ENCODE measurements at places on chromosomes 4 and X.
A peak's percentile ranks its signal among the peaks of the same experiment; 100 is the strongest.

GRCh38 chr4:40552536-40552935, 77.1 kb downstream of the RBM47 start:
- no peak overlapping the region for H3K27ac ChIP-seq
- no peaks in the 10 kb centered on the region for H3K27me3 ChIP-seq
- no peaks in the 10 kb centered on the region for H3K36me3 ChIP-seq
- no peaks in the 10 kb centered on the region for H3K4me1 ChIP-seq
- H3K4me3 ChIP-seq = no peak overlapping the region
- DNase-seq = no peak

DNA sequence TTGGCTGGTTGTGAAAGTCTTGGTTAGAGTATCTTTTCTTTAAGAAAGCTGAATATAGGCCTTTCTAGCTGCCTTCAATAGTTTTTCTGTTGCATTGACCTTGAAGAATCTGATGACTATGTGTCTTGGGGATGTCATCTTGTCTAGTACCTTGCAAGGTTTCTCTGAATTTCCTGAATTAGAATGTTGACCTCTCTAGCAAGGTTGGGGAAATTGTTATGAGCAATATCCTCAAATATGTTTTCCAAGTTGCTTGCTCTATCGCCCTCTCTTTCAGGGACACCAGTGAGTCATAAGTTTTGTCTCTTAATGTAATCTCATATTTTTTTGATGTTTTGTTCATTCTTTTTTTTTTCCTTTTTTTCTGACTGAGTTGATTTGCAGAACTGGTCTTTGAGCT, 194.7 kb downstream of the RAB28 start:
- H3K27ac ChIP-seq = no peak overlapping the region
- no peaks in the 10 kb centered on the region for H3K27me3 ChIP-seq
- no peak overlapping the region for H3K4me3 ChIP-seq
- no peak for DNase-seq
- H3K4me1 ChIP-seq = no peaks in the 10 kb centered on the region
- no peaks in the 10 kb centered on the region for H3K36me3 ChIP-seq

GRCh38 chrX:19774905-19775304, 112.5 kb downstream of the SH3KBP1 start:
- no peak overlapping the region for H3K4me3 ChIP-seq
- DNase-seq = no peak
- no peaks in the 10 kb centered on the region for H3K4me1 ChIP-seq
- no peaks in the 10 kb centered on the region for H3K36me3 ChIP-seq
- no peak overlapping the region for H3K27ac ChIP-seq

GRCh38 chrX:19606902-19607301, 91.6 kb upstream of the MAP3K15 start:
- H3K4me3 ChIP-seq = no peak overlapping the region
- no peak for DNase-seq
- H3K27ac ChIP-seq = no peak overlapping the region
- H3K27me3 ChIP-seq = no peaks in the 10 kb centered on the region
- no peaks in the 10 kb centered on the region for H3K36me3 ChIP-seq

GRCh38 chr4:2194496-2194895, 47.4 kb downstream of the HAUS3 start:
- no peaks in the 10 kb centered on the region for H3K4me1 ChIP-seq
- no peak overlapping the region for H3K4me3 ChIP-seq
- H3K27ac ChIP-seq = no peak overlapping the region
- no peaks in the 10 kb centered on the region for H3K27me3 ChIP-seq

DNA sequence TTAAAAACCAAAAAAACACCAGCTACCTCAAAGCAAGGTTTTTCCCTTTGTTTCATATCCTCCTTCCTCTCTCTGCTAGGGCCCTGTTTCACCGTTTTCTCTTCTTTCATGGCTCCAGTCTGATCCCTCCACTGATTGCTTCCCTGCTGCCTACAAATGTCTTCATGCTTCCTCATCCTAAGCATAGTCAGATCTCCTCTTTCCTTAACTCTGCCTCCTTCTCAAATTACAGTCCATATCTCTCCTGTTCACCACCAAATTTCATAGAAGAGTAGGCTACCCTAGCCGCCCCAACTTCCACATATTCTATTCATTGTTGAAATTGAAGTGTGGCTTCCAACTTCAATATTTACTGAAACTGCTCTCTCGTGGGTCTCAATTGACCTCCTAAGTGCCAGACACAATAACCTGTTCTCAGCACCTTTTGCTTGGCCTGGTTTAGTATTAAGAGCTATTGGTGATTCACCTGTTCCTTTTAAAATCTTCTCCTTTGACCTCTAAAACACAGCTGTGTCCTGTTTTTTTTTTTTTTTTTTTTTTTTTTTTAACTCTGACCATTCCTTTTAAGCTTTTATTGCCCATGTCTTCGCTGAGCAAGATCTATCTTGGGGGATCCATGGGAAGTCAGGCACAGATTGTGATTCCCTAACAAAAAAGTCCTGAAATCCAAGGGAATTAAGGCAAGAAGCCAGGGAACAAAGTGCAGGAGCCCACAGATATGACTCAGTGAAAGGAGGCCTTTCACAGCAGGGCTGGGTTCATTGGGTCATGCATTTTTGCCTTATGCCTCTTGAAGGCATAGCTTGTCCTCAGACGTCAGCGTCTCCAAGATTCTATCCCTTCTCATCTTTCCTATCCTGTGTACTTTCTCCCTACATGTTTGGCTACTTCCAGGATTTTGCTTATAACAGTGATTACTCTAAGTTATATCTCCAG, 85.4 kb downstream of the RPS3A start:
- H3K27me3 ChIP-seq = no peaks in the 10 kb centered on the region
- DNase-seq = no peak
- H3K4me3 ChIP-seq = no peak overlapping the region
- H3K36me3 ChIP-seq = peaks cover 3% of the 10 kb centered on the region
- H3K27ac ChIP-seq = no peak overlapping the region

GRCh38 chr4:141705048-141705746, 68.8 kb downstream of the IL15 start:
- no peak for DNase-seq
- no peak overlapping the region for H3K4me3 ChIP-seq
- H3K27me3 ChIP-seq = no peaks in the 10 kb centered on the region
- no peaks in the 10 kb centered on the region for H3K4me1 ChIP-seq

DNA sequence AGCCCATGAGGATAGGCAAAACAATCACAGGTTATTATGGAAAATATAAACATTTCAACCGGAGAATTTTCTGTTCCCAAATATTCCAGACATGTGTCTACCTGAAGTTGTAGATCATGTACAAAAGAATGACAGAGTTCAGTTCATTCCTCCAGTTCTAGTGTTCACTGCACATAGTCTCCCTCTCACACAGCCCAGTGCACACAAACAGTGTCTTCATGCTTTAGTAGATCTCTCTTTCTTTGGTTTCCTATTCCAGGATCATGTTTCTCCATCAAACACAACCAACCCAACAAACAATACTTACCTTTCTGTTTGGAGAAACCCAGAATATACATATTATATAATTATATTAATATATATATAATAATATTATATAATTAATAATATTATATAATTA, 671.9 kb downstream of the TRIML1 start:
- DNase-seq = no peak
- no peak overlapping the region for H3K4me3 ChIP-seq
- no peaks in the 10 kb centered on the region for H3K36me3 ChIP-seq
- no peak overlapping the region for H3K27ac ChIP-seq
- no peaks in the 10 kb centered on the region for H3K4me1 ChIP-seq
- H3K27me3 ChIP-seq = no peaks in the 10 kb centered on the region

GRCh38 chrX:129693354-129693753, 38.6 kb upstream of the APLN start:
- H3K27ac ChIP-seq = no peak overlapping the region
- DNase-seq = no peak
- no peaks in the 10 kb centered on the region for H3K36me3 ChIP-seq
- H3K4me3 ChIP-seq = no peak overlapping the region

DNA sequence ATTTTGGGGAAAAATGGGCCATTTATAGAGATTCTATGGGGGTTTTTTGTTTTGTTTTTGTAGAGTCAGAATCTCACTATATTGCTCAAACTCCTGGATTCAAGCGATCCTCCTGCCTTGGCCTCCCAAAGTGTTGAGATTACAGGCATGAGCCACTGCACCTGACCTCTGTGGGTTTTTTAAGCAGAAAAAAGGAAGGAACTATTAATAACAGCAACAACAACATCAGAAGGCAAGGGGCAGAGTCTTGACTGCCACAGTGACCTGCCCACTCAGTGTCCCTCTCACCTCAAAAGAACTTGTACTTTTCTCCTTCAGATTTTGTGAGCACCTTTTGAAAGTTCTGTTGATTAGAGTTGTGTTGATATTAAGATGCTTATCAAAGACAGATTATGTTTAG, 48.1 kb downstream of the FNIP2 start:
- H3K4me1 ChIP-seq = peaks cover 14% of the 10 kb centered on the region
- H3K27ac ChIP-seq = no peak overlapping the region
- H3K4me3 ChIP-seq = no peak overlapping the region
- H3K27me3 ChIP-seq = no peaks in the 10 kb centered on the region

- no peaks in the 10 kb centered on the region for H3K4me1 ChIP-seq
- no peak overlapping the region for H3K4me3 ChIP-seq
- H3K27me3 ChIP-seq = no peaks in the 10 kb centered on the region
- no peak overlapping the region for H3K27ac ChIP-seq
- no peak for DNase-seq
Observed at GRCh38 chr4:174056959-174057358, 226.5 kb downstream of the FBXO8 start.

GRCh38 chr4:171794528-171794927, 18.7 kb upstream of the GALNTL6 start:
- H3K27ac ChIP-seq = no peak overlapping the region
- H3K4me3 ChIP-seq = no peak overlapping the region
- H3K27me3 ChIP-seq = no peaks in the 10 kb centered on the region
- H3K4me1 ChIP-seq = no peaks in the 10 kb centered on the region
- no peak for DNase-seq

GRCh38 chrX:25022499-25023325, 6.9 kb upstream of the ARX start:
- no peaks in the 10 kb centered on the region for H3K4me1 ChIP-seq
- H3K4me3 ChIP-seq = no peak overlapping the region
- no peak for DNase-seq
- no peak overlapping the region for H3K27ac ChIP-seq
- H3K27me3 ChIP-seq = peaks cover 18% of the 10 kb centered on the region
- no peaks in the 10 kb centered on the region for H3K36me3 ChIP-seq

GRCh38 chrX:57134702-57135101, 2.5 kb downstream of the SPIN2A start:
- H3K4me3 ChIP-seq = no peak overlapping the region
- H3K27me3 ChIP-seq = no peaks in the 10 kb centered on the region
- no peaks in the 10 kb centered on the region for H3K36me3 ChIP-seq
- H3K27ac ChIP-seq = no peak overlapping the region
- H3K4me1 ChIP-seq = no peaks in the 10 kb centered on the region
- no peak for DNase-seq

GRCh38 chrX:56764975-56765791, 36.1 kb downstream of the NBDY start:
- no peak overlapping the region for H3K4me3 ChIP-seq
- DNase-seq = no peak
- no peaks in the 10 kb centered on the region for H3K27me3 ChIP-seq
- H3K27ac ChIP-seq = peak overlapping the region; percentile 88

GRCh38 chrX:145464650-145465049, 217.3 kb downstream of the SPANXN1 start:
- H3K27me3 ChIP-seq = no peaks in the 10 kb centered on the region
- no peak overlapping the region for H3K27ac ChIP-seq
- no peak overlapping the region for H3K4me3 ChIP-seq

GRCh38 chrX:114071412-114071811, 512.5 kb upstream of the HTR2C start:
- H3K36me3 ChIP-seq = no peaks in the 10 kb centered on the region
- DNase-seq = no peak
- no peak overlapping the region for H3K27ac ChIP-seq
- H3K4me1 ChIP-seq = no peaks in the 10 kb centered on the region
- no peak overlapping the region for H3K4me3 ChIP-seq
- H3K27me3 ChIP-seq = no peaks in the 10 kb centered on the region

DNA sequence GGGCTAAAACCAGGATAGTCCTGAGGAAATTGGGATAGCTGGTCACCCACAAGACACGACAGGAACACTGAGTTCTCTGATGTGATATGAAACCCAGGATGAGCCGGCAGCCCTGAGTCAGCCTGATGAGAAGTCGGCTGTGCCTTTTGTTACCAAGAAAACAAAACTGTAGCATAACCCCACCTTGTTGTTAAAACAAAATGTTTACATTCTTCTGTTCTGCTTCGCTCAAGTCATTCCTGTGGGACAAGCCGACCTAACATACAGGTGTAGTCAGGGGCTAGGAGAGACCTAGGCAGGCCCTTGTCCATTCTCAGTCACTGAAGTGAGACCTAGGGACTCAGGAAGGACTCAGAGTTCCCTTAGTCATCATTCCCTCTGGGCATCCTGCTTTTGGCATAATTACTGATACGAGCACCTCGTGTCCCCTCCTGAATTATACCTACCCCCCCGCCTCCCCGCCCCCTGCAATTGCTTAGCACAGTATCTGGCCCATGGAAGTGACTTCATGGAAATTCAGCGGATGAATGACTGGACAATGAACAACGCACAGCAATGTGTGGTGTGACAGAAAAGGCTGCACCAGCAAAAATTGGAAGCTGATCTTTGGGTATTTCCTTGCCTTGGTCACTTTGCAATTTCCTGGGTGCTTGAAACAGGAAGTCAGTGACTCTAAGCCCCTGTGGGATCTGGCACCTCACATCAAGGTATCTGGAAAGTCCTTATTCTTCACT, 31.9 kb upstream of the TLR2 start:
- H3K4me3 ChIP-seq = no peak overlapping the region
- H3K27ac ChIP-seq = peak overlapping the region; percentile 36
- no peaks in the 10 kb centered on the region for H3K36me3 ChIP-seq
- H3K27me3 ChIP-seq = no peaks in the 10 kb centered on the region
- DNase-seq = peak; percentile 18

GRCh38 chrX:135581496-135581895, 61.0 kb downstream of the INTS6L start:
- H3K4me3 ChIP-seq = no peak overlapping the region
- no peaks in the 10 kb centered on the region for H3K4me1 ChIP-seq
- no peak for DNase-seq
- no peaks in the 10 kb centered on the region for H3K27me3 ChIP-seq

DNA sequence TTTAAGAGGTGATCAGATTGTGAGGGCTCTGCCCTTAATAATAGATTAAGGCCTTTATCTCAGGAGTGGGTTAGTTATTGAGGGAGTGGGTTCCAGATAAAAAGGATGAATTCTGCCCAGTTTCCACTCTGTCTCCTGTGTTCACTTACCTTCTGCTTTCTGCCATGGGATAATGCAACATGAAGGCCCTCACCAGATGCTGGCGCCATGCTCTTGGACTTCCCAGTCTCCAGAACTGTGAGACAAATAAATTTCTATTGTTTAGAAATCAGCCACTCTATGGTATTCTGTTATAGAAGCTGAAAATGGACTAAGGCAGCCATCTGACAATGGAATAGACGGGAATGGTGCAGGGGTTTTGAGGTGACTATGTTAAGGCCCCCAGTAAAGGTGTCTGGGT, 6.9 kb upstream of the RELL1 start:
- H3K27ac ChIP-seq = no peak overlapping the region
- H3K4me3 ChIP-seq = no peak overlapping the region
- H3K36me3 ChIP-seq = no peaks in the 10 kb centered on the region
- H3K27me3 ChIP-seq = no peaks in the 10 kb centered on the region

Data from ascending aorta (tissue), 2 donors.